ENCODE measurements at places on chromosomes 4 and X.

DNA sequence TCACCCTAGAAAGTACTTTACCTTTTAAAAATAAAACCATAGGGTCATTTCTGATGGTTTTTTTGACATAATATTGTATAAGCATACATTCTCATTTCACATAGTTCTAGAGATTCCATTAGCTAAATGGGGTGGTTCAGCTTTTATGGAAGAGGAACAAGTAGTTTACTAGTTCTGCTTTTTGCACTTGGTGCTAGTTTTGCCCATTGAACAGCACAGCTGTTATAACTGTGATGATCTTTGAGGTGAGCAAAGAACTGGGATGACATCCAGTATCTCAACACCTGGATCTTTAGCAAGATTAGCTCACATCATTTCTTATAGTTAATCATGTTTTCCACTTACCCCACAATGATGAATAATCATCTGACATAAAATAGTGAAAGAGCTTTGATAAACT lies 40.9 kb downstream of the MOB1B start:
- DNase-seq: no peak

GRCh38 chr4:42331914-42332368 lies 65.3 kb upstream of the SHISA3 start:
- no peak for DNase-seq

DNA sequence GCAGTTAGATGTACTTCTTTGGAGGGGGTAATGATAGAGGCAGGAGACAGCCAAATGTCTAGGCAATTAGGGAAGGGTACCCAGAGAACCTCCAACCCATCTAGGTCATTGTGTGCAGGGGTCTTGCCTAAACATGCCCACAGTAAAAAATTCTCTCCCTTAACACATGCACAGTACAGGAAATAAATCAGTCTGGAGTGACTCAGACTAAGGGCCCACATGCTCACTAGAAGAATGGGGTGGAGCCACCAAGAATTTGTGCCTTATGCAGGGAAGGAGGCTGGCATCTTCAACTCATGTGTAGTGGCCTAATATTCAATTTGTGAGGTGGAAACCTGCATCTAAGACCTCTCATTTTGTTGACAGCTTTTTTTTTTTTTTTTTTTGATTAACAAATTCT lies 945.3 kb upstream of the GRIA3 start:
- no peak for DNase-seq

GRCh38 chr4:17613761-17614415 lies 553 bp upstream of the MED28 start:
- DNase-seq: no peak

GRCh38 chr4:152665691-152666395 lies 14.0 kb downstream of the TMEM154 start:
- DNase-seq: no peak

GRCh38 chr4:184028561-184029374 lies 123.7 kb downstream of the STOX2 start:
- peak; percentile 9 for DNase-seq

DNA sequence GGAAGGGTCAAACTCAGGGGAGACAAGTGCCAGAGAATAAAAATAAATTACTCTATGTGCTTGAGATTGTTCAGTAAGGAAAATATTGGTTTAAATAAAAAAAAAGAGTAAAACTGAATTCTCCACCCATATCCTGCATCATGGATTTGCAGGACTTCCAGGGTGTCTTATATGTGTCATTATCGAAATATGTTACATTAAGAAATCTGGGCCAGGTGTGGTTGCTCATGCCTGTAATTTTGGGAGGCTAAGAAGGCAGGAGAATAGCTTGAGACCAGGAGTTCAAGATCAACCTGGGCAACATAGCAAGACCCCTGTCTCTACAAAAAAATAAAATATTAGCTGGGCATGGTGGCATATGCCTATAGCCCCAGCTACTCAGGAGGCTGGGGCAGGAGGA lies 104.9 kb downstream of the PPP3CA start:
- no peak for DNase-seq

GRCh38 chr4:156692016-156692415 lies 279.6 kb downstream of the PDGFC start:
- no peak for DNase-seq

DNA sequence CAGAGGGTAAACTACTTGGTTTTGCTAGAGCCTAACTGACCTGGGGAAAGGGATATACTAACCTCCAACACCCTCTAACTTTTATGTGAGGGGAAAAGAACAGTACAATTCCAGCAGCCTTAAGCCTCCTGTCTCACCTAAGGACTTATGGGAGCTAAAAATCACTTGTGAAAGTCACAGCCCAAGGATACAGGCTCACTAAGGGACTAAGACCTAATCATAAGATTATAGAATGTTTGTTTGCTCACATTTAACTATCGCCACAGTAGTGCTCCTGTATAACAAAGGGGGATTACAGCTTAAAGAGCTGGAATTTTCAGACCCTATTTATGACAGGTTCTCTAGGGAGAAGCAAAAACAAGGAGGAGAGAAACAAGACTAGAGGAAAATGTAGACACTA lies 548.7 kb downstream of the DACH2 start:
- no peak for DNase-seq

DNA sequence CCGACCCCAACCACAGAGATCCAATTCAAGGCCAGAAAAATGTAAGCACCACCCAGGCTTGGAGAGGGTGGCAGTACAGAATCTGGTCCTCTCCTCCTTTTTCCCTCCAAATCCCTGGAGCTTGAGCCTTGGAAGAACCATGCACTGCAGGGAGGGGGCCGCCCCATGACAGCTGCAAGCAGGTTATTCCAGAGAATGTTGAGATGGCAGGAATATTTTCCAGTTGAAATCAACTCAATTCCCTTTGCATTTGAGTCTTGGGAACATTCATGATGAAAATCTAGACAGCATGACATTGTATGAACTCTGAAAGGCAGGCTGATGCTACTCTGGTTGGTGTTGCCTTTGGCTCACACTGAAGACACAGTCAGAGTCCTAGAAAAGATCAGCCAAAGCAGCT lies 386.6 kb upstream of the FGF16 start:
- DNase-seq: no peak

DNA sequence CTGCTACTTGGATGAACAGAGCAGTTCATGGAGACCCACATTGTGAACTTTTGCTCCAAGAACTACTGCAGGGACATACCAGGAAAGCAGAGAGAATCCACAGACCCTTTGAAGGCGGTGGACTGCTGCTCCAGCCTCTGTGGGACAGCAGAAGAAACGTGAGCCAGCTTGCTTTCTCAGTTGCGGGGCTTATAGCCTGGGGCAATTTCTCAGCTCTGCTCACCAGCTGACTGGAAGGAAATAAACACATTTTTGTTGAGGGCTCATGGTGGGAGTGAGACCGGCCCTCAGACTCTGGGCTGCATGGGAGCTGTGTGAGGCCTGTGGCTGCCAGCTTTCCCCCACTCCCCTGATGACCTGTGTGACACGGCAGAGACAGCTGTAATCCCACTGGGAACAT lies 2.6 kb upstream of the ADH1A start:
- no peak for DNase-seq

DNA sequence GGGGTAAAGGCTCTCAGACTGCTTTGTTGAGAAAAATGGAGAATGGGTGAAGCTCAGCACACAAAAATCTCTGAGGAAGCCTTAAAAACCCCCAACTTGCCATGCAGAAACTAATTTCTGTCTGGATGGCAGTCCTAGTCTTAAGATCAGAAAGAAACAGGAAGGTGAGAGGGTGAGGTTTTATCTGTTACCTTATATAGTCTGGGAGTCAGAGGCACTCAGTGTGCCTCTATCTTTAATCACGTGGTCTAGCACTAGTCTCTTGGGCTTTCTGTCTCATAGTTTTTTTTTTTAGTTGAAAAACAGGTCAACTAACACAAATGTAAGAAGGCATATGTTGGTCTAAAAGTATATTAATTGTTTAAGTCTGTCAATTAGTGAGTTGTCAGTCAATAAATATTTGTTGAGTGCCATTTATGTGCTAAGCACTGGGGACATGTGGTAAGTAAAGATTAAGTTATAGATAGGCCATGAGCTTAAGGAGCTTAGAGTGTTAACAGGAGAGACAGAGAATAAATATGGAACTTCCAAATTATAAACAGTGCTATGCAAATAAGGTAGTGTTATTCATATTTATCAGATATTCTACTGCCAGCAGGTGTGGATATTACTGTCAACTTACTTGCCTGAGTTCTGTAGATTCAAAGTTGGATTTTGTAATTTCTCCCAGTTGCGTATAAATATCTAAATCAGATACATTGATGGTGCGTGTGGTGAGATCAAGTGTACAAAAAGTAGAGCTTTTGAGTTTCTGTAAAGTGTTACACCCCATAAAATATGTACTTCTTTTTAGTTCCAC lies 7.0 kb downstream of the CYBB start:
- no peak for DNase-seq

DNA sequence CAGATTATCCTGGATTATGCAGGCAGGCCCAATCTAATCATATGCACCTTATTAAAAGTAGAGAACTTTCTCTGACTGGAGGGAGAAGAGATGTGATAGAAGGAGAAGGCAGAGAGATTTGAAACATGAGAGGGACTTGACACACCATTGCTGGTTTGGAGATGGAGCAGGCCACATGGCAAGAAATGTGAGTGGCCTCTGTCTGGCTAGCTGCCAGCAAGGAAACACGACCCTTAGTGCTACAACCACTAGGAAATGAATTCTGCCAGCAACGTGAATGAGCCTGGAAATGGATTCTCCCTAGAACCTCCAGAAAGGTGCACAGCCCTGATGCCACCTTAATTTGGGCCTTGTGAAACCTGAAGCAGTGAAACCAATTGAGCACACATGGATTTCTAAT lies 79.5 kb upstream of the MBNL3 start:
- DNase-seq: no peak

DNA sequence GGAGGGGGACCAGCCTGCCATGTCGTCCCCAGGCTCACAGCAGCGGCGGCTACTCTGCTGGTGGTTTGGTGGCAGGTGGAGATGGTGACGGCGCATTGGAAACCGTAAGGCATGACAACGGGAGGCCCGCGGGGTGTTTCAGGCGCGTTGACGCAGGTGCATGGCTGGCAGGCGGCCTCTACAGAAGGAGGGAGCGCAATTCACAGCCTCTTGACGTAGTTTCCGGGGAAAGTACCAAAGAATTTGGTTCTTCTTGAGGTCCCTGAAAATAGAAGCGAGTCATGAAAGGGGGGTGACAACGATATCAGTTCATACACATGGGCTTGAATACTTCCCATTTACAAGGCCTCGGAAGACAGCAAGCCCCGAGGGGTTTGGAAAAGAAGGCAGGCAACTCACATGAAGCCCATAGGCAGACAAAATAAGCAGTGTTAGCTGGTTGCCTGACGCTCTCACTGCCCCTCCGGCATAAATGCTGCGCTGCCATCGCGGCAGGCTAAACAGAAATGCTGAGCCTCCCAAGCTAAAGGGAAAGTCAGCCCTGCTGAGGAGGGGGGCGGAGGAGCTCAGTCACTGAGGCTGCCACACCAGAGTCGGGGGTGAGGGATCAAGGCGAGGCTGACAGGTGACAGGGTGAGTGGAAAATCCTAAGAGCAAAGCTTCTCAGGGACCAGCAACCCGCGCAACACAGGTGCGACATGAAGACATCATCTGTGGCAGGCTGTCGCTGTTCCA lies 52.3 kb upstream of the PDLIM3 start:
- peak; percentile 69 for DNase-seq

- no peak for DNase-seq
These were observed 55.9 kb upstream of the HGFAC start for GRCh38 chr4:3385711-3386420.

DNA sequence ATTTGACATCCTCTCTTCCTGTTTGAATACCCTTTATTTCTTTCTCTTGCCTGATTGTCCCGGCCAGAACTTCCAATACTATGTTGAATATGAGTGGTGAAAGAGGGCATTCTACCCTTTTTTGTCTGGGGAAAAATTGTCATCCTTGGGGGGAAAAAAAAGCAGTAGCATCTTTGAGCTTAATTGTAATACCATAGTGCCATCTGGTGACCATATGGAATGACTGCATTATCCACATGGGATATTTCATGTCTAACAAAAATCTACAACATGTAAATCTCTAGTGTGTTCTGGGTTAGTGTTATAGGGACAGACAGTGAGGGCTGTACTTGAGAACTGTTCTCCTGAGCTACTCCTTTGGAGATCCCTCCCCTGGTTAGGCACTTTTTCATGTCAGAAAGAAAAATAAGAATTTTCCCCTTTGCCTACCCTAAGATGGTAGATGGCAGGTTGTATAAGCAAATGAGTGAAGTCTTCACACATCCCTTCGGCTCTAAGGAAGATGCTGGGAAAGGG lies 26.0 kb downstream of the CAPN6 start:
- no peak for DNase-seq

Measured in T-cell (primary cell).